ENCODE measurements at places on chromosomes 11 and 22.

GRCh38 chr11:101336858-101337257 is 207.2 kb upstream of the PGR start:
- DNase-seq, result no peak

GRCh38 chr11:117420143-117420485 is 92.5 kb downstream of the CEP164 start:
- no peak for DNase-seq

DNA sequence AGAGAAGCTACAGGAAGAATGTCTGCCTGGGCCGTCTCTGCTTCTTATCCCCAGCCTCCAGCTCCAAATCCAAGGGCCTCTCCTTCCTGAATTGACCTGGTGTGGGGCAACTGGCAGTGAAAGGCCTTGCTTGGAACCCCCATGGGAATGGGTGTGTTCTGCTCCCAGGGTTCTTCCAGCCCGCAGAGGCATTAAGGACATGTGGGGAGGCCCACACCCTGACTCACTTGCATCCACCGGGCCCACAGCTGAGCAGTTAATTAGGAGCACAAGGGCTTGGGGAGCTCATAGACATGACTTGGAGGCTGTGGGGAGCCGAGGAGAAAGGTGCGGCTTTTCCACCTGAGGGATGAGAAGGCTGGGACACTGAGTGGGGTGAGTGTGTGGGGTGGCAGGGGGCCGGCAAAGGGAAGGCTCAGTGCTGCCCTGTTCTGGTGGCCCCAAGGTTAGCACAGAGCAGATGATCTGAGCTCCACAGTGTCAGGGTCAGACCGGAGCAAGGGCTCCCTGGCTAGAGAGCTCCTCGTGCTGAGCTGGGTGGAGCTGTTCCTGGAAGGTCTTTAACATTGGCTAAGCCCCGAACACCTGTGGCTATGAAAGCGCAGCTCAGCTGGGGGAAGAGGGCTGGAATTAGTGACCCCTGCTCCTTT is 64.5 kb upstream of the NECTIN1 start:
- DNase-seq, result peak; percentile 88

DNA sequence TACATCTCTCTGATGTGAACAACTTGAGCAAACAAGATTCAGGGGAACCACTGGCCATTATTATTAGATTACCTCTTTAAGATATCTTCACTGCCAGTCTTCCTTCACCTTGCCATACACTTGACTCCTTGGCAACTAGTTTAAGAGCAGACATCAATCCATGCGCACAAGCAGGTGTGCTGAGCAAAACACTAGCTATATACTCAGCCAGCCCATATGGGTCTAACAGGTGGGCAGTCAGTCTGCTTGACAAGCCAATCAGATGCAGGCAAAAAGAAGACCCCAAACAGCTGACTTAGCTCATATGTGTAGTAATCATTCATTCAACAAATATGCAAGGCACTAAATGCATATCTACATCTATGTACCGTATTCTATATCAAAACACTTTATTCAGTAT is 101.2 kb downstream of the SIK3 start:
- no peak for DNase-seq

DNA sequence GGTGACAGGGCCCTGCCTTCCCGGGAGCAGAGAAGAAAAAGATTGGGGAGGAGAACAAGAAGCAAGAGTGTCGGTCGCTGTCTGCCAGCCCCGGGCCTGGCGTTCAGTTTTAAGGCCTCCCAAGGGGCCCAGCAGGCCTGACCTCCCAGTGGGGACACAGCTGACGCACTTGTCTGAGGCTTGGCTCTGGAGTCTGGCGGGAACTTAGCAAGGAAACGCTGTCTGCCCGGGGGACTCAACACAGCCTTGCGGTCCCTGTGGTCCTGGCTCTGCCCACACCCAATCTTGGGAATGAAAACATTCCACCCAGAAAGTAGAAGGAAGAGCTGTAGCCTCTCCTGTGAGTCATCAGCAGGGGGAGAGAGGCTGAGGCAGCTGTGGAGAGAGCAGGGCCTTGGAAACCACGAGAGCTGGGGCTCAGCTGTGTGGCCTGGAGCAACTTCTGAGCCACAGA is 54.4 kb downstream of the TRAF6 start:
- peak; percentile 100 for DNase-seq

DNA sequence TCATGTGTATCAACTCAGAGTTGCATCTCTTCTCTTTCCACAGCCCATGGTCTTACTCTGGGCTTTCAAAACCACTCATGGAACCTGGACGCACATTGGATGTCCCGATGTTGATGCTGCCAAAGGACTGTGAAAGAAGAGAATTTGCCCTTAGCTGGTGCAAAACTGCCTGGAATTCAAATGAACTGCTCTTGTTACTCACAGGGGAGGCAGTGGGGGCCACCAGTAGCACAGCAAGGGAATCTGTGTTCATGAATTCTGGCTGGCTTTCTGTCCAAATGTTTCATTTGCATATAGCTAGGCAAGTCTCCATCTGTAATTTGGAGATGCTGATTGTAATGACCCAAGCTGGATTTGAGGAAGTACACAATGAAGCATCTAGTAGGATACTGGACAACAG is 24.9 kb downstream of the LMO2 start:
- DNase-seq, result no peak

GRCh38 chr22:49746065-49746464 is 81.6 kb downstream of the BRD1 start:
- DNase-seq, result no peak

DNA sequence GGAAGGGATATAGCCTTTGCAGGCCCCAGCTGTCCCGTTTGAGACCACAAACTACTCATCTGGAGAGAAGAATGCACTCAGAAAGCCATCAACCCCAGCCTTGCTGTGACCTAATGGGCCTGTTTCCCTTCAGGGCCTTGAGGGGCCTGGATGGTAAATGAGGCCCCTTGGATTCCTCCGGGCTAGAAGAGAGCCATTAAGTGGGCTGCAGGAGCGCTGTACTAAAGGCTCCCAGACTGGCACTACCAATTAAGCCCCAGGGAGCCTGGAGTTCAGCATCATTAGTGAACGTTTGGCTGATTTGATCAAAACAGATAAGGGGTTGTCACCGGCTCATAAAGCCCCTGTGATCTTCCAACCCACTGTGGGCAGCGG is 23.0 kb downstream of the CD5 start:
- DNase-seq, result no peak

DNA sequence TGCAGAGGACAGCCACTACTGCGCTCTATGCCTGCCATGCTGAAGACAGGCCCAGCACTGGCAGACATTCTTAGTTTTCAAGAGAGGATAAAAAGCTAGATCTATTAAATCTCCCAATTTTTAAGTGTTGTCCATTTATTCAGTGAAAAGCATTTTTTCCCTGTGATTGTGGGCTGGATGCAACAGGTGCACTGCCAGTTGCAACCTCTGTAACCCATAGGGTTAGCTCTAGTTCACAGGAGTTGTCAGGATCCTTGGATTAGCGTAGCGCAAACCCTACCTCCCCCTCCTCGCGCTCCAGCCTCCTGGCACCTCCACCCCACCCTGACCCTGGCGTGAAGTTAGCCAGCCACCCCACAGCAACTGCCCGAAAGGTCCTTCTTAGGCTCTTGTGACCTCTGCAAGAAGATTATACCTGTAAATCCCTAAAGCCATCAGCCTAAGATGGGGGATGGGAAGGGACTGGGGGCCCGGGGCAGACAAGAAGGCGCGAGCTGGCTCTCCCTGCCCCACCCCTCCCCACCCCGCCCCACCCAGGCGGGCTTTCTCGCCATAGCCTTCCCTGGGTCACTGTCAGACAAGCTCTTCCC is 30.9 kb downstream of the EIF3F start:
- DNase-seq, result no peak

DNA sequence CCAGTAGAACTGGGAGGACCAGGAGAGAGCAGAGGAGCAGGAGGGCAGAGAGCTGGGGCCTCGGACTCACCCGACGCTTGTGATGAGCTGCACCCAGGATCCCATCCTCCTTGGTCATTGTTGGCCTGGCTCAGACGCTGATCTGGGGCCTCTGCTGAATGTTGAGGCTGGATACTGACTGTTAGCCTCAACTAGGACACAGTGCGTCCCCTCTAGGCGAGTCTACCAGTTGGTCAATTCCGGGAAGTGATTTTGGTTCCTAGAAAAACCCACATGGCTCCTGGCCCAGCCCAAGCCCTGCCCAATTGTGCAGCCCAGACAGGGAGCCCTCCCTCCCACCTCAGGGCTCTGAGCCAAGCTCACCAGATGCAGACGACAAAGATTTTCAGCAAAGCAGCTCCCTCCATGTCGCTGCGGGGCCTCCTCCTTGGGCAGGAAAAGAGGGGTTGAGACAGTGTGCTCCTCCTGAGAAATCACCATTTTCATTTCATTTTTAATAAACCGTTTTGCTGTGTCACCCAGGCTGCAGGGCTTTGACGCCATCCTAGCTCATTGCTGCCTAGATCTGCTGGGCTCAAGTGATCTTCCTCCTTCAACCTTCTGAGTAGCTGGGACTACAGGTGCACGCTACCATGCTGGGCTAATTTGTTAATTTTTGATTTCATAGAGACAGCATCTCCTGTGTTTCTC is at the start of gene APOL4:
Gene APOL4 (minus strand): TSS at position 180 of the 690 bp plus-strand sequence. CDS start 75 bp downstream, at position 105.
- no peak for DNase-seq

GRCh38 chr22:45441138-45441537 is 27.6 kb downstream of the RIBC2 start:
- DNase-seq, result peak; percentile 72

DNA sequence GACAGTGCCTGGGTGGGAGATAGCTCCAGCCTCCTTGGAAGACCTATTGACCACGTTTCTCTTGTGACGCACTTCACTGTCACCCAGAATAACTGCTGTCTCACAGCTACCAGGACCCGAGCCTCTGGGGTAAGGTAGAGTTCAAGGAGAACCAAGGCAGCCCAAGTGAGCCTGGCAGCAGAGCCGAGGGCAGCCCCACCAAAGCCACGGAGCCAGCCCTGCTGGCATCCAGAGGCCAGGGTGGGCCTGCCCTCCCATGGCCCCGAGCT is 32.8 kb downstream of the RSPH14 start:
- no peak for DNase-seq

DNA sequence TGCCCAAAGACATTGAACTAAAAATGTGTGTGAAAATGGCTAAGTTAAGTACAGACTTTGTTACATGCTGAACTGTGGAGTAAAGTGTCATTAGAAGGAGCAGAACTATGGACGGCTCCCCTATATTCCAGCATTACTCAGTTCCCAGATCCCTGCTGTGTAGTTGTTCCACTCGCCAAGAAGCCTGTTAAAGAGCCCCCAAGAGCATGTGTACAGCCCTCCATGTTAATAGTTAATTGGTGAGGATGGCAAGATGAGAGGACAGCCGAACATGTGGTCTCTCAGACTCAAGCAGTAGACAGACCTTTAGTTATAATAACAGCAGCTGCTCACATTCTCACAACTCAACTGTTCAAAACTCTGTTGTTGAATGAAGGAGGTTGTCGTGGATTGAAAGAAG is 127.4 kb downstream of the ELP4 start:
- no peak for DNase-seq

GRCh38 chr22:38706101-38706900 is 557 bp downstream of the GTPBP1 start:
- peak; percentile 32 for DNase-seq

DNA sequence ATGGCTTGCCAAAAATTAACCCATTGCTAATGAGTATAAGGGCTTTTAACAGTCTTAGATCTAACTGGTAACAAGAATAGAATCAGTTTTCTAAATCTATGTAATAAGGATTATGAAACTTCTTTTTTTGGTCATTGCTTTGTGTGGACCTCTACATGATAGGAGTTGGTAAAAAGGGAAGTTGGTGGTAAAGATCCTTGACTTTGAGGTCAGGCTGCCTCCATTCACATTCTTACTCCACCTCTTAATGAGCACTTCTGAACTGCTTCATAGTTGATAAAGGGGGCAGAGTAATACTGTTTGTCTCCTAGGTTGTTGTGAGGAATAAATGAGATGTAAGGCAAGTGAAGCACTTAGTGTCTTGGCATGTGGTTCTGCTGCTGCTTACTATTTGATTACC is 10.6 kb downstream of the EIF3M start:
- DNase-seq, result no peak
